Activated CD4-positive, alpha-beta T cell treated with anti-CD3 and anti-CD28 coated beads for 36 hours (primary cell): ENCODE measurements at places on chromosomes 12 and 14.

GRCh38 chr14:58944968-58945356 is 243.5 kb upstream of the DAAM1 start:
- no peak overlapping the region for H3K27ac ChIP-seq
- DNase-seq: no peak
- H3K27me3 ChIP-seq: peaks cover 14% of the 10 kb centered on the region
- H3K36me3 ChIP-seq: no peaks in the 10 kb centered on the region
- H3K4me3 ChIP-seq: no peak overlapping the region

GRCh38 chr12:91772411-91772810 is 373.2 kb downstream of the BTG1 start:
- H3K27ac ChIP-seq: no peak overlapping the region
- peaks cover 20% of the 10 kb centered on the region for H3K4me1 ChIP-seq
- H3K36me3 ChIP-seq: no peaks in the 10 kb centered on the region
- DNase-seq: no peak

DNA sequence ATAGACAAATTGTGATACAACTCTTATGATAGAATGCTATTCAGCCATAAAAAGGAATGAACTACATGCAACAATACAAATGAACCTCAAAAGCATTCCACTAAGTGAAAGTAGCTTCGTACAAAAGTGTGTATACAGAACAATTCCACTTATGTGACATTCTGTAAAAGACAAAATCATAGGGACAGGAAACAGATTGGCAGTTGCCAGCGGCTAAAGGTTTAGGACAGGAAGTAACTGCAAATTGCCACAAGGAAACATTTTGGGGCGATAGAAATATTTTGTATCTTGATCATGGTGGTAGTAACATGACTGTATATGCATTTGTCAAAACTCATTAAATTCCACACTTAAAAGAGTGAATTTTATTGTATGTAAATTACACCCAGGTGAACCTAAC is 113.4 kb downstream of the CAPZA3 start:
- no peak overlapping the region for H3K27ac ChIP-seq
- H3K27me3 ChIP-seq: peaks cover 8% of the 10 kb centered on the region
- no peak overlapping the region for H3K4me3 ChIP-seq
- H3K36me3 ChIP-seq: no peaks in the 10 kb centered on the region

- no peak overlapping the region for H3K4me3 ChIP-seq
- no peak for DNase-seq
- H3K27ac ChIP-seq: no peak overlapping the region
- H3K36me3 ChIP-seq: no peaks in the 10 kb centered on the region
Measured at GRCh38 chr12:42741771-42742510, 152.4 kb upstream of the PRICKLE1 start.

DNA sequence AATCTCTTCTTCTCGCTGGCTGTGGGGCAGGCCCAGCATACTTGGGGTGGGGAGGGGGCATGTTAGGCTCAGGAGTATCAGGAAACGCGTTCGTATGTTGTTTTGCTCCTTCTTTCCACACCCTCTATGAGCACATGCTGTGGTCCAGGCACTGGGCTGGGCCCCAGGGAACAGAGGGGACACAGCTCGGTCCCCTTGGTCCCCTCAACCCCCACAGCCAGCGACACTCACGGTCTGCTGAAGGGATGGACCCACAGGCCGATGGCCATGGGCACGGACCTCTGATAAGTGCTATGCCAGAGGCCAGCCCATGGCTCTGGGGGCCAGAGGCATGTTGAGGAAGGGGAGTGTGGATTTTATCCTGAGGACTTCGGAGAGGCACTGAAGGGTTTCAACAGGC is 6.2 kb downstream of the IFI27 start:
- no peaks in the 10 kb centered on the region for H3K4me1 ChIP-seq
- H3K4me3 ChIP-seq: no peak overlapping the region
- peaks cover 8% of the 10 kb centered on the region for H3K27me3 ChIP-seq
- H3K27ac ChIP-seq: no peak overlapping the region
- H3K36me3 ChIP-seq: peaks cover 3% of the 10 kb centered on the region

DNA sequence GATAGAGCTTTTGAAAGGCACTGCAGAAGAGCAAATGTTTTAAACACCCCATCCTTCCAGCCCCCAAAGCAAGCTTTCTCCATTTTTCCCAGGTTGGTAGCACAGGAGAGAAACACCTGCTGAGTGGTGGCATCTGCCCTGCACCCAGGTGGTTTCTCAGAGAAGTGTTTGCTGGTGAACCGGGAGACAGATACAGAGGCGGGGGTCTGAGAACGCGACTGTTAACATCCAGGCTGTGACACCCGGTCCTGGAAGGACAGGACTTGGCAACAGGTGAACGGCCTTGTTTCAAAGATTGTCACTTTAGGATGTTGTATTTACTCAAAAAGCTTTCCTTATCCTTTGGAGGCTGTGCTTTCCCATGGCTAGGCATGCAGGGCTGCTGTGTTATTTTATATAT is 18.5 kb downstream of the MMAB start:
- no peaks in the 10 kb centered on the region for H3K4me1 ChIP-seq
- H3K27me3 ChIP-seq: no peaks in the 10 kb centered on the region
- H3K4me3 ChIP-seq: no peak overlapping the region
- H3K27ac ChIP-seq: no peak overlapping the region

DNA sequence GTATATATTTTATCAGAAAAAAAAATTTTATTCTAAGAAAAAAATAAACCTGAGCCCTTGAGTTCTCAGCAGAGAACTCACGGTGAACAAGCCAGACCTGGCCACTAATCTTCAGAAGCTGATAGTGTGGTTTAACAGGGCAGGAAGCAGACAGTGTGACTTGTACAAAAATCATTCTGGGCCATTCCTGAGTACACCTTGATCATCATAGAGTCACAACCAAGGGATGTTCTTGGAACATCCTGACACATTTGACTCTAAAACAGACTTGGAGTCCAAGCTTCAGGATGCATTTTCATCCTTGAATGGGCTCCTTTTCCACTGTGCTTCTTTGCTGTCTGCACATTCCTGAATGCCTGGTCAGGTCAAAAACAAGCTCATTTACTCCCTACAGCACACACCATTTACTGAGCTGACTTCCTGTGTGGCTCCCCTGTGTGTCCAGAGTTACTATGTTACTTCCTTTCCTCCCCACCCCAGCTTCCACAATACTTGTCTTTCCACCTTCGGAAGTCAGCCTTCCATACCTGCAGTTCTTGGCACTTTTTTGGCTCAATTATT is 112.0 kb downstream of the ANO6 start:
- H3K36me3 ChIP-seq: peaks cover 17% of the 10 kb centered on the region
- no peak overlapping the region for H3K27ac ChIP-seq
- H3K4me3 ChIP-seq: no peak overlapping the region
- peaks cover 14% of the 10 kb centered on the region for H3K4me1 ChIP-seq
- DNase-seq: no peak
- H3K27me3 ChIP-seq: no peaks in the 10 kb centered on the region

- no peak overlapping the region for H3K4me3 ChIP-seq
- no peaks in the 10 kb centered on the region for H3K4me1 ChIP-seq
- no peaks in the 10 kb centered on the region for H3K27me3 ChIP-seq
- no peak overlapping the region for H3K27ac ChIP-seq
- no peak for DNase-seq
Measured at GRCh38 chr12:111248236-111249017, 120.5 kb downstream of the PHETA1 start.

DNA sequence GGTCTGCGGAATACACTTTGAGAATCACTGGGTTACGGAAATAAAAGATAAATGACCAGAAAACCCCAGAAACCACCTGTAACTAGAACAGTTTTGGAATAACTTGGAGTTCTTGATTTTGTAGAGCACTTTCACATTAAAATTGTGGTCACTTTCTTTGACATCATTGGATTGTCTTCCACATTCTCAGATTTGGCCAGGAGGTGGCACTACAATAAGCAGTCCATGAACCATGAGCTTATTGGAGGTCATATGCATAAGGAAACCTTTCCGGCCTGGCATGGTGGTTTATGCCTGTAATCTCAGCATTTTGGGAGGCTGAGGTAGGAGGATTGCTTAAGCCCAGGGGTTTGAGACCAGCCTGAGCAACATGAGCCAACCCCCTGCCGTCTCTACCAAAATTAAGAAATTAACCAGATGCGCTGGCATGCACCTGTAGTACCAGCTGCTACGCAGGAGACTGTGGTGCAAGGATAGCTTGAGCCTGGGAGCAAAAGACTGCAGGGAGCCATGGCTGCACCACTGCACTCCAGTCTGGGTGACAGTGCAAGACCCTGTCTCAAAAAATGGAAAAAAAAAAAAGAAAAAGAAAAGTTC is 107.7 kb upstream of the CAND1 start:
- no peaks in the 10 kb centered on the region for H3K4me1 ChIP-seq
- peaks cover 2% of the 10 kb centered on the region for H3K27me3 ChIP-seq
- peak; percentile 64 for DNase-seq
- H3K36me3 ChIP-seq: no peaks in the 10 kb centered on the region
- H3K27ac ChIP-seq: no peak overlapping the region

- H3K36me3 ChIP-seq: no peaks in the 10 kb centered on the region
- no peak overlapping the region for H3K27ac ChIP-seq
- DNase-seq: peak; percentile 78
- H3K27me3 ChIP-seq: peaks cover 2% of the 10 kb centered on the region
- no peaks in the 10 kb centered on the region for H3K4me1 ChIP-seq
Measured at GRCh38 chr14:77208291-77208978, 26.8 kb downstream of the TMEM63C start.

- H3K27ac ChIP-seq: no peak overlapping the region
- no peak overlapping the region for H3K4me3 ChIP-seq
- no peaks in the 10 kb centered on the region for H3K4me1 ChIP-seq
- no peaks in the 10 kb centered on the region for H3K36me3 ChIP-seq
- H3K27me3 ChIP-seq: peaks cover 6% of the 10 kb centered on the region
Measured at GRCh38 chr14:57760896-57761295, 105.0 kb downstream of the SLC35F4 start.

- no peaks in the 10 kb centered on the region for H3K4me1 ChIP-seq
- H3K27me3 ChIP-seq: peaks cover 12% of the 10 kb centered on the region
- peak; percentile 63 for DNase-seq
Measured at GRCh38 chr14:96584199-96584906, 82.2 kb downstream of the PAPOLA start.

- no peaks in the 10 kb centered on the region for H3K27me3 ChIP-seq
- H3K4me1 ChIP-seq: peaks cover 25% of the 10 kb centered on the region
- peak overlapping the region; percentile 18 for H3K4me3 ChIP-seq
- H3K27ac ChIP-seq: peak overlapping the region; percentile 83
- peak; percentile 88 for DNase-seq
Measured at GRCh38 chr12:96177013-96177412, 17.2 kb upstream of the ELK3 start.

GRCh38 chr14:77844802-77845201 is 44.9 kb downstream of the ADCK1 start:
- no peak for DNase-seq
- H3K27me3 ChIP-seq: no peaks in the 10 kb centered on the region
- no peaks in the 10 kb centered on the region for H3K4me1 ChIP-seq
- H3K27ac ChIP-seq: no peak overlapping the region
- no peaks in the 10 kb centered on the region for H3K36me3 ChIP-seq
- no peak overlapping the region for H3K4me3 ChIP-seq

GRCh38 chr12:61654698-61655097 is 605.5 kb upstream of the USP15 start:
- no peaks in the 10 kb centered on the region for H3K4me1 ChIP-seq
- no peak overlapping the region for H3K27ac ChIP-seq
- H3K36me3 ChIP-seq: no peaks in the 10 kb centered on the region
- H3K4me3 ChIP-seq: no peak overlapping the region
- no peaks in the 10 kb centered on the region for H3K27me3 ChIP-seq
- no peak for DNase-seq

DNA sequence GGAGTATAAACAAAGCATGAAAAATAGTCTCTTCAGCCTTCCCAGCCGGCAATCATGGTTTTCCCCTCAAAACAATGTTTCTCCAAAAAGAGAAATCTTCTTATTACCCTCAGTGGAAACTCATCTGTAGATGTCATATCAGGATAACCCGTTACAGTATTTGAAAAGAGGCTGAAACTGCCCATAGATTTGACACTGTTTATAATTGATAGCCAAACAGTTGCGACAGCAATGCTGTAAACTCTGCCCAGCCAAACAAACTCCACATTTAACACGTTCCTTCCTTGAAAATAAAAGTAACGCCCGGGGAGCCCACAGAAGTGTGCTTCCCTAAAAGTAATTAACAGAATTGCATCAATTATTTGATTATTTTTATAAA is 201.3 kb upstream of the FOXN3 start:
- H3K27me3 ChIP-seq: no peaks in the 10 kb centered on the region
- peaks cover 72% of the 10 kb centered on the region for H3K4me1 ChIP-seq
- H3K4me3 ChIP-seq: peak overlapping the region; percentile 95
- no peak for DNase-seq
- H3K27ac ChIP-seq: peak overlapping the region; percentile 97
- H3K36me3 ChIP-seq: peaks cover 9% of the 10 kb centered on the region

DNA sequence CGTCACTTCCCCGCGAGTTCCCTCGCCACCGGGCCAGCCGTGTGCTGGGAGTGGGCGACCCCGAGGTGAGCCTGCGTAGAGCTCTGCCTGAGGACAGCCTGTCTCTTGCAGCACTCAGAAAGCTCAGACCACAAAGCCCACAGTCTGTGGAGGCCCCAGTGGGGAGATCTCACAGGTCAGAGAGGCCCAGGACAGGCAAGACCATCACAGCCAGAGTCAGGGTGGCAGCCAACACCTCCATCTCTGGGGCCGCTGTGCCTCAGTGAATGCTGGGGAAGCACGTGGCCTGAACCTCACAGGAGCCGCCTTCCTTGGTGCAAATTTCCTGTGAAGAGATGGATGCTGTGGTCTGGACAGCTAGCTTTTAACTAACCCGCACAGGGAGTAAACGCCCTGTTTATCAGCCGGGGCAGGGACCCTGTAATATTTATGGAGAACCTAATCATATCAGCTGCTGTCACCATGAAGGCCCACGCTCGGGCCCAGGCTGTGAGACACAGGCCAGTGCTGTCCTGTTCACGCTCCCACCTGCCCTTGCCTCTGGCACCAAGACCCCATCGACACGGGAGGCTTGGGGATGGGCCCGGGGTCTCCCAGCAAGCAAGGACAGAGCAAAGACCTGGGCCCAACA is 56.9 kb downstream of the CDC42BPB start:
- H3K27ac ChIP-seq: no peak overlapping the region
- no peaks in the 10 kb centered on the region for H3K27me3 ChIP-seq
- H3K4me1 ChIP-seq: no peaks in the 10 kb centered on the region
- no peaks in the 10 kb centered on the region for H3K36me3 ChIP-seq

DNA sequence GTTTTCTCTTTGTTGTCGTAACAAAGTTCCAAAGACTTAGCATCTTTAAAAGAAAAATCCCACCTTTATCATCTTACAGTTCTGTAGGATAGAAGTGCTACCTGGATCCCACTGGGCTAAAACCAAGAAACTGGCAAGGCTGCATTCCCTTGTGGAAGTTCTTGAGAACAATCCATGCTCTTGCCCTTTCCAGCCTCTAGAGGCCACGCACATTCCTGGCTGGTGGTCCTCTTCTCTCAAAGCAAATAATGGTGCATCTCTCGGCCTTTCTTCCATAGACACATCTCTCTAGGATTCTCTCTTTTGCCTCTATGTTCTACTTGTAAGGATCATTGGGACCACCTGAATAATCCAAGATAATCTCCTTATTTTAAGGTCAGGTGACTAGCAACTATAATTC is 8.2 kb upstream of the PAWR start:
- peaks cover 16% of the 10 kb centered on the region for H3K27me3 ChIP-seq
- no peak overlapping the region for H3K4me3 ChIP-seq
- H3K4me1 ChIP-seq: no peaks in the 10 kb centered on the region
- no peak for DNase-seq
- no peak overlapping the region for H3K27ac ChIP-seq
- no peaks in the 10 kb centered on the region for H3K36me3 ChIP-seq

- H3K27me3 ChIP-seq: peaks cover 10% of the 10 kb centered on the region
- H3K36me3 ChIP-seq: no peaks in the 10 kb centered on the region
- H3K4me1 ChIP-seq: peaks cover 10% of the 10 kb centered on the region
- no peak overlapping the region for H3K27ac ChIP-seq
- no peak overlapping the region for H3K4me3 ChIP-seq
- no peak for DNase-seq
Measured at GRCh38 chr12:66061557-66062289, 68.8 kb downstream of the LLPH start.

GRCh38 chr12:50162230-50162629 is 4.9 kb downstream of the CERS5 start:
- H3K36me3 ChIP-seq: peaks cover 21% of the 10 kb centered on the region
- H3K27ac ChIP-seq: no peak overlapping the region
- H3K4me1 ChIP-seq: peaks cover 48% of the 10 kb centered on the region
- no peaks in the 10 kb centered on the region for H3K27me3 ChIP-seq
